ENCODE measurements at places on chromosomes 12 and 14.

- no peak for DNase-seq
These were observed 150.2 kb downstream of the ADGRD1 start for GRCh38 chr12:131103669-131104462.

GRCh38 chr12:52070185-52070925 lies 577 bp downstream of the ATG101 start:
- no peak for DNase-seq

- no peak for DNase-seq
These were observed 73.4 kb upstream of the ANO4 start for GRCh38 chr12:100721169-100721568.

DNA sequence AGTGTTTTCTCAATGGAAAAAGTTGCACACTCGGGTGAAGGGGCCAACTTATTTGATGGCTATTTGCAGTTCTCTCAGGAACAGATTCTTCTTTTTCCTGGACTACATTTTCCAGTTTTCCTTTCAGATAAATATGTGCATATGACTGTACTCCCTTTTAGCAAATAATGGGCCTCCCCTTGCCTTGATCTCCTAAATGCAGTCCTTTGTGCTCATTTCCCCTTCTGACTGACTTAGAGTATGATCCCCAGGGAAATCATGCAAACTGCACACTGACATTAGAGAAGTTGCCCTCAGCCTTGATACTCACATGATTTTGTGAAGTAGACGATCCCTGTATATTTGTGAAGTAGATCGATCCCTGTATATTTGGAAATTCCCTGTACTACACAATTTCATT lies 492.9 kb upstream of the NOVA1 start:
- no peak for DNase-seq

GRCh38 chr14:105062048-105062433 lies 3.2 kb downstream of the GPR132 start:
- no peak for DNase-seq

DNA sequence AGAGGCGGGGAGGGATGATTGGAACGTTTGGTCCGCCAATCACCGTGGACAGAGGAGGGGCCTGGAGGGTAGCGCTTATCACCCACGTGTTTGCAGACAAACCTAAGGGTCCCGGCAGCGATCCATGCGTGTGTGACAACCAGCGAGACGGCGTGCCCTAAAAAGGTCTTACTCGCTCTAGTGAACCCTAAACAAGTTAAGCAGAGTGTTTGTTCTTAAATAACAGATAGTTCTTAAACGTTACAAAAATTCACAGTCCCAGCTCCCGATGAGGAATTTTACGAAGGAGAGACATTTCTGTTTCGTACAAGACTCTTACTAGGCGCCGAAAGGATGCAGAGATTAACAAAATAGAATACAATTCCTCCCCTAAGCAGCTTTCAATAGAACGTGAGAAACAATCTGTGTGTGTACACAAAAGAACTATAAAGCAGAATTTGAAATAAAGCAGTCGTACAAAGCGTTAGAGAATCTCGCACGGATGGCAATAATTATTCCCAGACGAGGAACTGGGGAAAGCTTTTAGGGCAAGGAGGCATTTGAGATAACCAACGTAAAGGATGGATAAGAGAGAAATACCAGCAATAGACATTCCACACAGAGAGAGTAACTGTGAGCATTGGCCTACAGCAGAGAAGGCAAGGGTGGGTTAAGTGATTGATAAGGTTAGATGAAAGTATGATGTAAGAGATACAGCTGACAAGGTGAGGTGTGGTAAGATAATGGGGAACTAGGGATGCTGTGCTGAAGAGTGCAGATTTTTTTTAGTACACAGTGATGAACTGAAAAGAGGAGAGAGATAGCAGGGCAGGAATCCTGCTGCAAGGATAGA lies 831 bp upstream of the RPS6KA5 start:
- DNase-seq, result peak; percentile 17

GRCh38 chr14:100152091-100152490 lies 7.4 kb downstream of the DEGS2 start:
- no peak for DNase-seq

- no peak for DNase-seq
These were observed 136.5 kb upstream of the DNM1L start for GRCh38 chr12:32542428-32543229.

GRCh38 chr12:113894697-113895096 lies 71.4 kb downstream of the RBM19 start:
- DNase-seq, result no peak

DNA sequence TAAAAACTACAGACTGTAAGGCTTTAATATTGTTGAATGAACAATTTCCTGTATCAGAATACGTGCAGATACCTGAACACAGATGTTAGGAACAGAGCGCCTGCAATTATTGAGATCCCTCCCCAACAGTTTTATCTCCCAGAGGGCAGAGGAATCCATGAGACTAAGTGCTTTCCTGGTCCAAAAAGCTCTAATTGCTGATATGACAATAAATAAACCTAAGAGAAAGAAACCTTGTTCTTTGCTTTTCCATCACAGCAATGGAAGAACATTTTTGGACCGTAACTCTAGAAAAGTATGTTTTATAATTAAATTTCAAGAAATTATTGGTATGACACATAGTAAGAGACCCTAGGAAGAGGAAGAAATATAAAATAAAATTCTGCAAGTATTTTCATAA lies 13.0 kb upstream of the KRT83 start:
- DNase-seq, result no peak

DNA sequence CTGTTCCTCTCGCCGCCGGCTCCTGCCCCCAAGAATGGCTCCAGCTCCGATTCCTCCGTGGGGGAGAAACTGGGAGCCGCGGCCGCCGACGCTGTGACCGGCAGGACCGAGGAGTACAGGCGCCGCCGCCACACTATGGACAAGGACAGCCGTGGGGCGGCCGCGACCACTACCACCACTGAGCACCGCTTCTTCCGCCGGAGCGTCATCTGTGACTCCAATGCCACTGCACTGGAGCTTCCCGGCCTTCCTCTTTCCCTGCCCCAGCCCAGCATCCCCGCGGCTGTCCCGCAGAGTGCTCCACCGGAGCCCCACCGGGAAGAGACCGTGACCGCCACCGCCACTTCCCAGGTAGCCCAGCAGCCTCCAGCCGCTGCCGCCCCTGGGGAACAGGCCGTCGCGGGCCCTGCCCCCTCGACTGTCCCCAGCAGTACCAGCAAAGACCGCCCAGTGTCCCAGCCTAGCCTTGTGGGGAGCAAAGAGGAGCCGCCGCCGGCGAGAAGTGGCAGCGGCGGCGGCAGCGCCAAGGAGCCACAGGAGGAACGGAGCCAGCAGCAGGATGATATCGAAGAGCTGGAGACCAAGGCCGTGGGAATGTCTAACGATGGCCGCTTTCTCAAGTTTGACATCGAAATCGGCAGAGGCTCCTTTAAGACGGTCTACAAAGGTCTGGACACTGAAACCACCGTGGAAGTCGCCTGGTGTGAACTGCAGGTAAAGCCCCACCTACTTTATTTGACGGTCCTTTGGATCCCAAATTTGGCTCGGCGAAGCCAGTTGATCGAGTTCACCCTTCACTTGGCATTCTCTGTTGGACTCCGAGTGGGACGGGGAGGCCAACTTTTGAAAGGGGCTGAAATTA lies 1.5 kb downstream of the WNK1 start:
- peak; percentile 57 for DNase-seq

GRCh38 chr12:121001060-121001459 lies 15.2 kb downstream of the C12orf43 start:
- no peak for DNase-seq

DNA sequence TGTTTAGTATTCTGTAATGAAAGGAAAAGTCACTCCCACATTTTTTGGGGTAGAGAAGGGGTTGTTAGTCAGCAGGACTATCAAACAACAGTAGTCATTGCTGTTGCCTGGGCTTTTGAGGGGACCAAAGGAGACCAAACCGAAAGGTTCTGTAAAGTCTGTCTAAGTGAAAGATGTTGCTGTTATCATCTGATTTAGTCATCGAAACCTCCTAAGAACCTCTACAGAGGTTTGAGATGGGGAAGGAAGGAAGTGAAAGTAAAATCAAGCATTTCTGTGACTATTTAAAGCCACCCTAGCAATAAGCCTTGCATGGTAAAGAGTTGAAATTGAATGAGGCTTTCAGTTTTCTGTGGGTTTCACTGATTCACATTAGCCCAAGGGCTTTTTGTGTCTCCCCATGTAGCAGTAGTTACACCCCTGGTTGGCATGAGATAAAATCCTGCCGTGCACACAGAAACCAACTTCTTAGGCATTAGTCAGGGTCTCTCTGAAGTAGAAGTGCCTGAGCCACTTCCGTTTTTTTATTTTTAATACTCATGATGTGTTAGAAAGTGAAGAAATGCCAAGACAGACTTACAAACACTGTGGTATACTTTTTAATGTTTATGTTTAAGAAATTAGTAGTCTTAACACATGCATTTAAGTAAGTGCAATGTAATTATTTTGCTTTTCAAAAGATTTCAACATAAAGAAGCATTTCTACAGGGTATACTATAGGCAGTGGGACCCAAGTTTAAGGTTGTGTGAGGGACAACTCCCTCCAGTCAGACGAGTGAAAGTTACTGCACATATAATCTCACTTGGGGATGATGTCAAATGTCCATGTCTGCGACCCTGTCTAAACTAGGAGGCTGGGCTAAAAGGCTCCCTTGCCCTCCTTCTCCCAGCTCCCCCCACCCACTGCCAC lies 50.4 kb downstream of the DYRK2 start:
- DNase-seq, result peak; percentile 88

DNA sequence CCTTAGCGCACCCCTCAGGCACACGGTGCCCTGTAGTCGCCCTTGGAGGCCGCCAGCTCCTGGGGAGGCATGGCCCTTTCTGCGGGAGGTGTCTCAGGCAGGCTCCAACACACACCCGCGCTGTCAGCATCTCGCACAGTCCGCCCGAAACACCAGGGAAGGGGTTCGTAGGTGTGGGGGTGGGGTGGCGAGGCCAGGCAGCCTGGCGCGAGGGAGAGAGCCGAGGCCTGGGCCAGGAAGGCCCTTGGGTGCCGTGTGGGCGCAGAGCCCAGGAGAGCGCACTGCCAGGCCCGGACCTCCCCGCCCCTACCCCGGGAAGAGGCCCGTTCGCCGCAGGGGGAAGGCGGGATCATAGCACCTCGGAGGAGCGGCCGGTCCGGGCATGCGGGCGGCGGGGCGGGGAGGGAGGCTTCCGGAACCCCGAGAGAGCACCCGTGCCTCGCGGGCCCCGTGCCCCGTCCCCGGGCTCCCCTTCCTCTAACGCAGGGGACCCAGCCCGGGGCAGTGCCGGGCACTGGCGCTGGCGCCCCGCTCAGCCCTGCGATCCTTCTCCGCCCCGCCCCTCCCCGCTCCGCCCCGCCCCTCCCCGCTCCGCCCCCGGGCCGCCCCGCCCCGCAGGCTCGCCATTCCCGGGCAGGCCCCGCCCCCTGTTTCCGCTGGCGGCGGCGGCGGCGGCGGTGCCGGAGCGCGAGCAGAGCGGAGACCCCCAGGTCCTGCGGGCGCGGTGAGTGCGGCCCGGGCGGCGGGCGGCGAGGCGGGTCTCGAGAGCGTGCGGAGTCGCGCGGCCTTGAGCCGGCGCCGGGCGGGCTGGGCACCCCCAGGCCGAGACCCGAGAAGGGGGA lies at the start of gene TSPAN9:
Gene TSPAN9, plus strand, starts transcription at position 650 of the 842 bp plus-strand sequence. CDS start 123,815 bp downstream, outside the sequence.
- DNase-seq, result peak; percentile 56

- DNase-seq, result no peak
These were observed 352.9 kb upstream of the OR4E1 start for GRCh38 chr14:22026527-22026926.

DNA sequence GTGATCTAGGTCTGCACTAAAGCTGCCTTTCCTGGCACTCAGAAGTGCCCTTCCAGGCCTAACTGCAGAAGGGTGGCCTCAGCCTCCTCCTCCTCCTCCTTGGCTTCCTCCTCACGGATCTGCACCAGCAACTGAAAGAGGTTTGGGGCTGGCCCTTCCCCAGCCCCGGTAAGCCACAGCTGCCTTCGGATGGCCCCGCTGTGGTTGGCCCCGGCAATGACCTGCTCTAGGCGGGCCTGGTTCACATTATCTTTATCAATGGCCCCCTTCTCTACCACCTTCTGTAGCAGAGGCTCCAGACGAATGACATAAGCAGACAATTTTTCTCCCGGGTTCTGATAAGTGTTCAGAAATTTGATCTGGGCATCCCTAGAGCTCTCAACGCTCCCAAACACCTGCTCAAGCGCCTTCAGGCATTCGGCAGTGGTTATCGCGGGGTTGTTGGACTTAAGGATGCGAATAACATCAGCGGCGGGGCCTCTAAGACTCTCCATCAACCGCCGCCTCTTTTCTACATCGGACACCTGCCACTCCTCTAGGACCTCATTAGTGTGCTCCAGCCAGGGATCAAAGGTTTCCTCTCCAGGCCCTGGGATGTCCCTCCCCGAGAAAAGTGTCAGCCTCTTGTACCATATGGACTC lies 1.5 kb downstream of the PNMA1 start:
- peak; percentile 51 for DNase-seq

DNA sequence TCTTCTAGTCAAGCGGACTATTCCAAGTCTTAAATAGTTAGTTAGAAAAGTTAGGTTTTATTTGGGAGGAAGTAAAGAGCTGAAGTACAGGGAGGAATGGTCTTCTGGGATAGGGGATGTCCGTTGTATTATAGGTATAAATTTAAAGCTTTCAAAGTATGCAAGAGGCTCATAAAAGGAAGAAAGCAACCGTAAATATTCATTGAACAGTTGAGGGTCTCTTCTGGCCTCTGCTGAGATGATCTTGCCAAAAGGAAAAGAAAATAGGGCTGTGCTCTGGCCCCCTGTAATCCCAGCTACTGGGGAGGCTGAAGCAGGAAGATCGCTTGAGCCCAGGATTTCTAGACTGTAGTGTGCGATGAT lies 377 bp upstream of the TIMELESS start:
- DNase-seq, result no peak

GRCh38 chr14:67228325-67228984 lies 12.8 kb upstream of the PALS1 start:
- no peak for DNase-seq

DNA sequence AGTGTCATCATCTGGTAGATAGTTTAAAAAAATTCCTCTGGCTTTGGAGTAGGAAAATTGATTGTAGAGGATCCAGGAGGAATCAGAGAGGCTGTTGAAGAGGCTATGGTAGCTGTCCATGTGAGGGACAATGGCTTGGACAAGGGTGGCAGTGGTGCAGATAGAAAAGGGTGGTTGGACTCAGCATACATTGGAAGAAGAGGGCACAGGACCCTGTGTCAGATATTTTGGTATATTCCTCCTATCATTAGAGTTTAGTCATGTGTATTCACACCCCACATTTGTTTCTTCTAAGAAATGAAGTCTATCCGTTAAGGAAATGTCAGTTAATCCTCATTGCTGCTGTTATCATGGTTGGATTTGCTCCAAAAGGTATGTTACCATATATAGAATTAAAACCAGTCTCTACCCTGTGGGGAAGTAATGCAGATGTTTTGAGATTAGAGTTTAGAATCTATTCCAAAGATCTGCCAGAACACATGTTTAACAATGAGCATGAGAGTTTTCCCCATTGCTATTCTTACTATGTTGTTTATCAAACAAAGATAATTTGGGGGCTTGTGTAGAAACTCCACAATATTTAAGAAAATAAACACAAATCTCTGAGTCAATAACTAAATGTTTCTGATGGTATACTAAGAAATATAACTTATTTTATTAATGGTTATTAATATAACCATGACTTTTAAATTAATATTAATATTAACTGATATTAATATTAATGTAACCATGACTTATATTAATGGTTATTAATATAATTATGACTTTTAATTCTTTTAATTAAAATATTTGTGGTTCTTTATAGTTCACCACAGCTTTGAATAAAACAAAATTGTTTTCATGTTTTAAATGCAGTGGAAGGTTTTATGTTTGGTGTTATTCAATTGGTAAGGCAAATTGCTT lies 80.9 kb downstream of the CRADD start:
- no peak for DNase-seq

- DNase-seq, result no peak
These were observed 110.1 kb downstream of the TXNDC16 start for GRCh38 chr14:52442166-52442565.

Data from OCI-LY7 (cell line).